Right hindlimb (tissue), 1 donor: ENCODE measurements at places on chromosomes 6 and 20.

DNA sequence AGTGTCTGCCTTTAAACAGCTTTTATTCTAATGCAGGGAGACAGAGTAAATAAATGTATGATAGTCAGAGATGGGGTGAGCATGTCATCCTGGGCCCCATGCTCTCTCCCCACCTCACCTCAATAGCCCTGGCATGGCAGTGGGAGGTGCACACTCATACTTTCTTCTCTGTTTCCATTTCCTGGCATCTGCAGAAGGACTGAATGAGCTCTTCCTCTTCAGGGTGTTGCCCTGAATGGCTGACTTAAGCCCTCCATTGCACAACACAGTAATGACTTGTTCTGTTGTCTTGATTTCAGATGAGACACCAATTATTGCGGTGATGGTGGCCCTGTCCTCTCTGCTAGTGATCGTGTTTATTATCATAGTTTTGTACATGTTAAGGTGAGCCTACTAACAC is 57.0 kb upstream of the GNRH2 start:
- no peak for DNase-seq

- DNase-seq = no peak
Measured at GRCh38 chr20:2888224-2888955, 15.1 kb downstream of the PTPRA start.

- DNase-seq = no peak
Measured at GRCh38 chr6:130622142-130622541, 205.1 kb upstream of the SMLR1 start.

GRCh38 chr20:32918751-32919150 is 60.0 kb downstream of the EFCAB8 start:
- no peak for DNase-seq
